ENCODE measurements at places on chromosomes 2 and 18.

DNA sequence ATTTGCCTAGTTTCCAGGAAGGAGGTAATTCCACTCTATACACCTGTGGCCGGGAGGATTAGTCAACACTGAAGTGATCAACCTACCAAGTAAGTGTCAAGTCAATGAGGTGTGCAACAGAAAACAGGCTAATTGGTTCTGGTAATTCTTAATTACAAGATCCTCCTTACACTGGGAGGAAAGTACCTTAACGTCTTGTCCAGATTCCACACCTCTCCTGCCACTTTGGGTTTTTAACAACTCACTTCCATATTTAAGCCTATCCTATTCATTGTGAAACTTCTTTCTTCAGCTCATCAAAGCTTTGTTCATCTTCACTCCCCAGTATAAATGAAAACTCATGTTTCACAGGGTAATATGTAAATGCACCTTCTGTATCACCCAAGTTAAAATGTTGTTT, 22.0 kb upstream of the MAP4K4 start:
- no peak for DNase-seq

DNA sequence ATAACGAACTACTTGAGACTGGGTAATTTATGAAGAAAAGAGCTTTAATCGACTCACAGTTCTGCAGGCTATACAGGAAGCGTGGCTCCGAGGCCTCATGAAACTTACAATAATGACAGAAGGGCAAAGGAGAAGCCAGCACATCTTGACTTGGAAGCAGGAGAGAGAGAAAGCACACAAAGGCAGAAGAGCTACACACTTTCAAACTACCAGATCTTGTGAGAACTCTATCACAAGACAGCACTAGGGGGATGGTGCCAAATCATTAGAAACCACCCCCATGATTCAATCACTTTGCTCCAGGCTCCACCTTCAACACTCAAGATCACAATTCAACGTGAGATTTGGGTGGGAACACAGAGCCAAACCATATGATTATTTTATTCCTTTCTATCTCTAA, 655.9 kb upstream of the SYT4 start:
- no peak for DNase-seq

DNA sequence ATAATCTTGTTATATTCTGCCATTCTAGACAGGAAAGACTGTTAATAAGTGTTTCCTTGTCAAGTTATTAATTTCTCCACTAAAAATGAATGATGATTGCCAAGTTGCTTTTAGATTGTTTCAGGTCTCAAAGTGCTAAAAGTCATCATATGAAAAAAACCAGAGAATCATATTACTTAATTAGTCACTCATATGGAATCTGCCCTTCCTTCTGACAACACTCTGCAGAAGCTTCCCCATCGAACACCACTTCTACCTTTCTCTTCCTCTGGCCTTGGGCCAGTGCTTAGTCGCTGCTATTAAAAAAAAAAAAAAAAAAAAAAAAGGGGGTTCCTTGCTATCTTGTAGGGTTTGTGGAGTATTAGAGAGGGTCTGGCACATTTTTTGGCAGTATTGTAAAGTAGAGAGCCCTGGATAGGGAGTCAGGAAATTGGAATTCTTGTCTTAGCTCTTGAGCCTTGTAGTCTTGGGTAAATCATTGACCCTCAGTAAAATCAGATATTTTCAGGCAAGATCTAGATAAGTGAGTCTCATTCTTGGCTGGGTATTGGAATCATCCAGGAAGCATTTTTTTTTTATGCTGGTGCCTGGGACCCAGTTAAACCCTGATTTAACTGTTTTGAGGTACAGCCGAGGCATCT, 141.7 kb upstream of the CCDC68 start:
- no peak for DNase-seq

- DNase-seq = no peak
Observed at GRCh38 chr2:18110222-18110621, 231.8 kb downstream of the KCNS3 start.

DNA sequence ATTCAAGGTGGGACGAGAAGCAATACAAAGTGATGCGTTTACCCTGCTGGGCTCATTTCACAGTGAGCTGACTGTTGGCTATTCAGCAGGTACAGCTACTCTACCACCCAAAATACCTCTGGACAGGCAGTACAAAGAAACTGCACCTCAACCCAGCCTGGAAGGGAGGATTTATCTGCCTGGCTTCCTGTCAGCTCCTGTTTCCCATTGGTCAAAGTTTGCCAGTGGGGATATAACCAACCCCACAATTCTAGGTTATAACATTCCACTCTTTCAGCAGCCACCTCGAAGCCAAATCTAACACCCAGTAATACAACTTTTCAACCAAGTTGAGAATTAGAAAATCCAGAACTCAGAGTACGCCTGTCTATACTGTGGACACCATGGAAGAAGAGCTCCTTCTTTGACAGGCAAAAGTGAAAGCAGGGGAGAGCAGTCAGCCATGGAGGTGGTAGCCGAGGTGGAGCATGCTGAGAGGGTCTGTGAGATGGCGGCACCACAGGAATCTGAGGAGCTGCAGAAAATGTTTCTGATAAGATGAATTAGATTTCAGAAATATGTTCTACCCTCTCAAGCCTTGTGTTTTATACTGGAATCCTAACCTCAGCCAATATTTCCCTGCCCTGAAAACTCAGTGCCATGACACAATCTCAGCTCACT, 10.8 kb downstream of the DUSP19 start:
- DNase-seq = no peak

GRCh38 chr2:71064754-71065621, 3.5 kb upstream of the NAGK start:
- no peak for DNase-seq

DNA sequence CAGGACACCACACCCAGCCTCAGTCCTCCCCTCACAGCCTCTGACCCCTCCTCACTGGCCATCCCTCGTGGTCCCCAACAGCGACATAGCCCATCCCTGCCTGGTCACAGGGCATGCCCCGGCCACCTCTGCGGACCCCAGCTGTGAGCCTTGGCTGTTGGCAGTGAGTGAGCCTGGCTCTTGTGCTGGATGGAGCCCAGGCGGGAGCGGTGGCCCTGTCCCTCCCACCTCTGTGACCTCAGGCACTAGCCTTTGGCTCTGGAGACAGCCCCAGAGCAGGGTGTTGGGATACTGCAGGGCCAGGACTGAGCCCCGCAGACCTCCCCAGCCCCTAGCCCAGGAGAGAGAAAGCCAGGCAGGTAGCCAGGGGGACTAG, 7.9 kb downstream of the DES start:
- DNase-seq = no peak

- no peak for DNase-seq
Observed at GRCh38 chr2:182682210-182682609, 33.8 kb upstream of the DNAJC10 start.

- DNase-seq = no peak
Observed at GRCh38 chr2:151718247-151718646, 16.0 kb downstream of the NEB start.

DNA sequence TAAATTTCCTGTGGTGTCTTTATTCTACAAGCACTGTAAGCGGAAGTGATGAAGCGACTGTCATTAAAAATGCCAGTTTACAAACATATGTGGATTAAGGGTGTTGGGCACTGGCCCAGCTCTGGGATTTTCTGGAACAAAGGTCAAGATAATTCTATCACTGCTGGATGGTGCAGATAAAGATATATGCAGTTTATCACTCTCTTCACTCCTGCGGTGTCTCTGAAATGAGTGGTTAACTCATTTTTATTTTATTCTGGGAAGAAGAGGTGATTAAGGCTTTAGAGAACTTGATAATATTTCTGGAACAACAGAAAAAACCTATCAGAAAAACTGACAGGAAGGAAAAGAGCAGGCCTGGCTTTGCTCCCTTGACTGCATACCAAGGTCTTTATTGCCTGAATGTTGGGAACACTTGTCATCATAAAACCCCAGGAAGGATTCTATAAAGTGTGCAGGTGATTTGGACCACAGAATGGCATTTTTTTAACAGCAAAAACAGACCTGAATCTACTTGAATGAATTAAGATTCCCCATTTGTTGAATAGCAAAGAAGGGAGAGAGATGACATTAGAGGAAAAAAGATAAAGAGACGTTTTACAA, 32.4 kb downstream of the ABCB11 start:
- no peak for DNase-seq

DNA sequence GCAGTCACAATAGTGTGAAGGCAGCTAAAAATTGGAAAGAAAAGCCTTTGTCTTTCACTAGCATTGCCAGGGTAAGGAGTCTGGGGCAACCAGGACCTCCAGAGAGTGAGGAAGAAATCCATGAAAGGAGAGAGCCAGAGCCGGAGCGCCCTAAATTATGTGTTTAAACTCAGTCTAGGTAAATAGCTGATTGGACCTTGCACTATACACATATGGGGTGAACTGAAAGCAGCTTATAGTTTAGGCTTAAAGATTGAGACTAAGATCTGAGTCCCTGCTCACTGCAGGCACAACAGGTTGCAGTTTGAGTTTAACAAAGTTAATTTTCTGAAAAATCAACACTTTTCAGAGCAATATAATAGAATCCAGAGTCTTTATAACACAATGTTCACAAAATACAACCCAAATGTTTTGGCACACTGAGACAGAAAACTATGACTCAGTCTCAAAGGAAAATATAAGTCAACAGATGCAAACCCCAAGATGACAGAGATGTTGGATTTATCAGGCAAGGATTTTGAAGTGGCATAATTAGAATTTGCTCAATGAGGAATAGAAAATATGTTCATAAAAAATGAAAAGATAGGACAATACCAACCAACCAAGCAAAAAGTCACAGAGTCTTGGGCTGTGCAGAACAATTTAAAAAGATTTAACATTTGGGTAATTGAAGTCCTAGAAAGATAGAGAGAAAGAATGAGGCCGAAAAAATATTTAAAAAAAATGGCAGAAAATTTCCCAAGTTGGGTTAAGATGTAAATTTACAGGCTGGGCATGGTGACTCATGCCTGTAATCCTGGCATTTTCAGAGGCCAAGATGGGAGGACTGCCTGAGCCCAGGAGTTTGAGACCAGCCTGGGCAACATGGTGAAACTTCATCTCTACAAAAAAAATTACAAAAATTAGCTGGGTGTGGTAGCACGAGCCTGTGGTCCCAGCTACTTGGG, 39.6 kb downstream of the DOK1 start:
- no peak for DNase-seq

DNA sequence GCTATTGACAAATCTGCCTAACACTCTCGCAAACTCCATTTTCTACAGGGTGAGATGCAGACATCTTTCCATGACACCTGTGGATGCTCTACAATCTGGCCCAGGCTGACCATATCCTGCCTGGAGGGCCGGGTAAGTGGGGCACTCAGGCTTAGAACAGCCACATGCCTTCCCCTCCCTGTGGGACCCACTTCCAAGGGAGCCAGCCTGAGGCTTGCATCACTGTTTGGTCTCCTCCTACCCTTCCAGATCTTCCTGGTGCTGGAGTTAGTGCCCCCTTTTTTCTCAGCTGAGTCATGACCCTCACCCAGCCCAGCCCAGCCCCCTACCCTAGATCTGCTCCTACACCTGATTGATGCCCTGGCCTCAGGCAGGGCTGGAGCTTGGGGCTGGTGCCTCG, 150.2 kb upstream of the MSH6 start:
- DNase-seq = no peak

GRCh38 chr2:238936162-238937052, 88.5 kb downstream of the TWIST2 start:
- DNase-seq = no peak

DNA sequence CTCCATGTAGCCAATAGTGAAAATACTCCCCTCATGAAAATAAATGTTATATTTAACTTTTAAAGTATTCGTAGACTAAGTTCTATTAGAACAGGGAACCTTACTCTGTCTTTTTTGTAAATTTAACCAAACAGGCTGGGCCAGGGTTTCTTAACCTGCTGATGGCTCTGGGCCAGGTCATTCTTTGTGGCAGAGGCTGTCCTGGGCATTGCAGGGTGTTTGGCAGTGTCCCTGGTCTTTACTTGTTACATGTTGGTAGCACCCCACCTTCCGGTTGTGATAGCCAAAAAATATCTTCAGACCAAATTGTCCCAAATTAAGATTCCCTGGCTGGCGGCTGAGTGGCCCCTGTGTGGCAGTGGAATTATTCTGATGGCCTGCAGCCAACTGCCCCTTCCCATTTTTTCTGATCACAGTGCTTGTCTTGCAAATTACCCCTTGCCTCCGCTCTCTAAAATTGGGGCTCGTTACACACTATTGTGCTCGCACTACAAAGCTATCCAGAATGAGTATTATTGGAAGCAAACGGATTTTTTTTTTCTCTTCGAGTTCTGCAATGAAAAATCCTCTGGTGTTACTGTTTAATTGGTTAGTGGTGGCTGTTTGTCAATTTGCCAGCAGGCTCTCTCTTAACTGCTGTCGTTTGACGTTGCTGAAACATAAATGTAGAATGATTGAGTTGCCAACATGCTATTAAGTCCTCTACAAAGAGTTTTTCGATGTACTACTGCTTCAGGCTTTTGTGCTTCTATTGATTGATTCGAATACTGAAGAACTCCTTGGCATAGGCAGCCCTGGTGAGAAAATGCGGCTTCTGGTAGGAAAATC, 216.9 kb downstream of the SH3RF3 start:
- no peak for DNase-seq

DNA sequence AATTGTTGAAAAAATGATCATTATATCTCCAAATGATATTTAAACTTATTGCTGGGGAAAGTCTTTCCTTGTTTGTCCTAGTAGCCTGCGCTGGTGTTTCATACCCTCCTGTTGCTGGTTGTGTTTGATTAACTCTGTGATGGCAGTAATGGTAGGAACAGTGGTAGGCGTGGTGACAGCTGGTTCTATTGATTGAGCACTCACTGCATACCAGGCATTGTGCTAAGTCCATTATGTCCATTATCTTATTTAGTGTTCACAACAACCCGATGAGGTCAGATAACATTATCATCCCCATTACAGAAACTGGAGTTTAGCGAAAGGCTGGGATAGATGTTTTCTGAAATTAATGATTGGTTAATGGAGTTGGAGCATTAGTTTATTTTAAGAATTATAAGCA, 77.8 kb upstream of the STON1 start:
- no peak for DNase-seq

DNA sequence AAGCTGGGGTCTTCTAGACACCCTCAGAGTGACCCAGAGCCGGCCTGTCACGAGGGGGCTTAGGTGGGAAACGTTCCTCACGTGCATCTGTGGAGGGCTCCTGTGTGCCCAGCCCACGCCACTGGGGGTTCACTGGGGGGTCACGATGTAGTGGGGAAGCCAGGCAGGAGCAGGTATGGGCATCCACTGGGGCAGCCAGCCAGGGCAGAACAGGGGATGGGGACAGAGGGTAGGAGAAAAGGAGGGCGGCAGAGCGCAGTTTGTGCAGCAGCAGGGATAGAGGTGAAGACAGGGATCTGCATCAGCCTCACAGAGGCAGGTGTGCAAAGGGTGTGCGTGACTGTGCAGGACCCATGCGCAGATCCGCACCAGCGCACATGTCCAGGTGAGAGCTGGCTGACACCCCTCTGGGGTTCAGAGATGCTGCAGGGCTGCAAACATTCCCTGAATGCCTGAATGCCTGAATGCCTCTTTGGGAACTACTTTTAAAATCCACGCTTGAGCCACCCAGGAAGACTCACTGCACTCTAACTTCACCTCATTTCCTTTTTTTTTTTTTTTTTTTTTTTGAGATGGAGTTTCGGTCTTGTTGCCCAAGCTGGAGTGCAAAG, 10.0 kb downstream of the PNKD start:
- DNase-seq = no peak

DNA sequence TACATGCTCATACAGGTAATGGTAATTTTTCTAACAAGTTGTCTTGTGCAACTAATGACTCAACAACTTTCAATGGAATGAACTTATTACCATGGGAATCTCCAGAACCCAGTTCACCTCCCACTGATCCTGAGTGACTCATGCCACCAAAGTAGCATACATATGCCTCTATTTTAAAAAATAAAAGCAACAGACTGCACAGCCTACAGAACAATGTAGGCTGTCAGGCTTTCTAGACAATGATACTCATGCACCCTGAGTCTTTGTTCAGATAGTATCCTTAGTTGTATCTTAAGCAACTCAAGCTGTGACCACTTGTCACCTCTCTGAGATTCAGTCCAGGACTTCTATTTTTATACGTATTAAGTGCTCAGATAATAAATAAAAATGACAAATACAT, 531.0 kb upstream of the SETBP1 start:
- DNase-seq = no peak
